ENCODE measurements at places on chromosomes 5 and 9. TPM values are rescaled to one million over a fixed set of nuclear protein-coding genes. Genes with fewer than 3 reads are reported as not detected.

Gene FCN2
- polyA plus RNA-seq, result not detected

Gene PCDHGA6
- polyA plus RNA-seq, result 1.4 TPM

Gene RNF145
- polyA plus RNA-seq, result 36.1 TPM

Gene DOCK2
- 3.8 TPM for polyA plus RNA-seq

Gene CENPP
- polyA plus RNA-seq, result 1.3 TPM

Gene CATSPER3
- 0.37 TPM for polyA plus RNA-seq

Gene CDH6
- polyA plus RNA-seq, result 1.4 TPM

Gene AHRR
- polyA plus RNA-seq, result 0.71 TPM

Gene ALDH1B1
- polyA plus RNA-seq, result 16.5 TPM

Gene CD74
- 0.26 TPM for polyA plus RNA-seq

Gene TEX10
- 16.7 TPM for polyA plus RNA-seq

- H3K4me1 ChIP-seq, result no peaks in the 10 kb centered on the region
- no peak for DNase-seq
- H3K4me3 ChIP-seq, result no peak overlapping the region
- H3K36me3 ChIP-seq, result no peaks in the 10 kb centered on the region
These were observed 138.9 kb upstream of the RAI14 start for GRCh38 chr5:34517249-34517648.

DNA sequence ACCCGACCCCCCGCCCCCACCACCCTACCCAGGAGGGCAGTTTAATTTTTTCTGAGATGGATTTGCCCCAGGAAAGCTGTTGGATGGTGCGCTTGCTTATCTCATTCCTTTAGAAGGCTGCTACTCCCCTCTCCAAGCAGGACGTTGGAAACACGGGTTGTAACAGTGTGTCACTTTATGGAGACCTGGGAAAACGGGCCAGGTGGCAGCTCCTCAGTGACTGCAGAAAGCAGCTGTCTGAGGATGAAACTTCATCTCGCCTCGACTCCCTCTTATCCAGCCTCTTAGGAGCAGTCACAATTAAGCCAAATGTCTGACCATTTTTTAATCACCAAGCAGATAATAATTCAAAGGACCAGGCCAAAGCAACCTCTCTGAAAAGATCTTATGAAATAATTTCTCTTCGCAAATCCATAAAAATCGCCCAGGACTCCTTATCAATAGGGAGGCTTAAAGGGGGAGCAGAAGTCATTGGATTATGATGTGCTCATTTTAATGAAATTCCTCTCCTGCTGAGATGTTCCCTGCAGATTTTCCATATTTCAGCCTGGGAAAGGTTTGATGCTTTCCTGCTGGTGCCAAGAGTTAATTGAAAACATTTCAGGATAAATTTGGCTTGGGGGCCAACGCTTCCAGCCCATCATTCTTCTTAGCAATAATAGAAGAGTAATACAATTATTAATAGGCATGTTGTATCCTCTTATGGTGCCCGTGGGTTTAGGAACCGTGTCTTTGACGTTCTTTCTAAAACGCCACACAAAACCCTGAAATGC, 26.0 kb downstream of the GAS1 start:
- H3K4me1 ChIP-seq, result peaks cover 7% of the 10 kb centered on the region
- no peak overlapping the region for H3K27ac ChIP-seq
- H3K27me3 ChIP-seq, result no peaks in the 10 kb centered on the region
- peak; percentile 20 for DNase-seq

DNA sequence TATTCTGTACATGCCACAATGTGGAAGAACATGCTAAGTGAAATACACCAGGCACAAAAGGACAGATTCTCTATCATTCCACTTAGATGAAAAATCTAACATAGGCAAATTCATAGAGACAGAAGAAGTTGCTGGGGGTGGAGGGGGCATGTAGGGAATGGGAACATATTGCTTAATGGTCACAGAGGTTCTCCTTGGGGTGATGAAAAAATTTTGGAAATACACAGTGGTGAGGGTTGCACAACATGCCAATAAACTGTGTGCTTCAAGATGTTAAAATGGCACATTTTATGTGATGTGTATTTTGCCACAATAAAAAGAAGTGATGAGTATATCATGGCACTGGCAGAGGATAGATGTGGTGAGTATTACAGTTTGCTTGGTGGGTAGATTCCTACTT, 111.9 kb downstream of the SUSD1 start:
- no peaks in the 10 kb centered on the region for H3K27me3 ChIP-seq
- DNase-seq, result no peak
- H3K36me3 ChIP-seq, result no peaks in the 10 kb centered on the region
- H3K4me1 ChIP-seq, result peaks cover 41% of the 10 kb centered on the region
- H3K4me3 ChIP-seq, result no peak overlapping the region

GRCh38 chr9:135568026-135568425, 6.5 kb downstream of the PAEP start:
- no peaks in the 10 kb centered on the region for H3K4me1 ChIP-seq
- DNase-seq, result no peak
- H3K36me3 ChIP-seq, result no peaks in the 10 kb centered on the region
- no peak overlapping the region for H3K27ac ChIP-seq
- no peaks in the 10 kb centered on the region for H3K27me3 ChIP-seq
- H3K4me3 ChIP-seq, result no peak overlapping the region

DNA sequence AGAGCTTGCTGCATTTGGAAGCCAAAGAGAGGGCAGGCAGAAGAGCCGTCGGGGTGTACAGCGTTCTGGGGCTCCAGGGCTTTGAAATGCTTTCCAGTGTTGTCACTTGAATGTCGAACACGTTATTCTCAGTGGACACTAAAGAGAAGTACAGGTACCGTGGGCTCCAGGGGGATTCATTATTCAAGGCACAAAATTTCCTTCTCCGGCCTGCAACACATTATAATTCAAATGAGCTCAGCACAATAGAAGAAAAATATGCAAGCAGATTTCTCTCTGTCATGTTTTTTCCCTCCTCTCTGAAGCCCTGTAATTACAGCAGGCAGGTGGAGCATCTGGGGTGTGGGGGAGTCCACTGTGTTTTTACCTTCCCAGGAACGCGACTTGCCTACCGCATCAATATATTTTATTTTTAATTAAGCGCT, 293.1 kb downstream of the ZSWIM6 start:
- no peaks in the 10 kb centered on the region for H3K4me1 ChIP-seq
- H3K4me3 ChIP-seq, result no peak overlapping the region
- no peak overlapping the region for H3K27ac ChIP-seq

DNA sequence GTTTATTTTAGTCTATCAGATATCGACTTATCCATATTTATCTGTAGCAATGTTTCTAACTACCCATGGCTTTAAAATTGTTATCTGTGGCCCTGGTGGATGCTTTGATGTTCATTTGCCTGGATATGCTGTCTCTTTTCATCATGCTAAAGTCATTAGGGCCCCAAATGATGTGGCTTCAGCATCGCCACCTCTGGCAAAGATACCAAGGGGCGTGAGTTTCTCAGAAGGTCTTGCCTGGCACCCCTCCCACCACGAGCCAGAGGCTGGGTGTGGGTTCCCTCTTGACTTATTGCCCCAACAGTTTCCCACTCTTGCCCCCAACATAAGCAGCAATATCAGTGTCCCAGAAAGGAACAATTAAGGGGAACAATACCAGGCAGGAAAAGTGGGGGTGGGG, 5.4 kb downstream of the ROPN1L start:
- H3K4me3 ChIP-seq, result no peak overlapping the region
- no peaks in the 10 kb centered on the region for H3K27me3 ChIP-seq
- no peak overlapping the region for H3K27ac ChIP-seq
- peaks cover 5% of the 10 kb centered on the region for H3K4me1 ChIP-seq
- no peaks in the 10 kb centered on the region for H3K36me3 ChIP-seq

DNA sequence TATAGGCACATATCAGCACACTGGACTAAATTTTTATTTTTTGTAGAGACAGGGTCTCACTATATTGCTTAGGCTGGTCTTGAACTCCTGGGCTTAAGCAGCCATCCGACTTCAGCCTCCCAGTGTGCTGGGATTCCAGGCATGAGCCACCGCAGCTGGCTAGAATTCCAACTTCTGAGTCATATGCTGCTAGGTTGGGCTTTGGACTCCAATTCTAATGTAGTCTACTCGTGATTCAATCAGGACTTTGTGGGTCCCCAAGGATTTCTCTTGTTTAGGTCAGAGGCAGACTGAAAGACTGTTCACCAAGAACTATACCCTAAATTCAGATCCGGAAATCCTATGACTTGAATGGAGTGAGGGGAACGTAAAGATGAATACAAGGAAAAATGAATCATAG, 68.2 kb upstream of the CHD1 start:
- no peaks in the 10 kb centered on the region for H3K4me1 ChIP-seq
- H3K27ac ChIP-seq, result no peak overlapping the region
- H3K27me3 ChIP-seq, result no peaks in the 10 kb centered on the region

DNA sequence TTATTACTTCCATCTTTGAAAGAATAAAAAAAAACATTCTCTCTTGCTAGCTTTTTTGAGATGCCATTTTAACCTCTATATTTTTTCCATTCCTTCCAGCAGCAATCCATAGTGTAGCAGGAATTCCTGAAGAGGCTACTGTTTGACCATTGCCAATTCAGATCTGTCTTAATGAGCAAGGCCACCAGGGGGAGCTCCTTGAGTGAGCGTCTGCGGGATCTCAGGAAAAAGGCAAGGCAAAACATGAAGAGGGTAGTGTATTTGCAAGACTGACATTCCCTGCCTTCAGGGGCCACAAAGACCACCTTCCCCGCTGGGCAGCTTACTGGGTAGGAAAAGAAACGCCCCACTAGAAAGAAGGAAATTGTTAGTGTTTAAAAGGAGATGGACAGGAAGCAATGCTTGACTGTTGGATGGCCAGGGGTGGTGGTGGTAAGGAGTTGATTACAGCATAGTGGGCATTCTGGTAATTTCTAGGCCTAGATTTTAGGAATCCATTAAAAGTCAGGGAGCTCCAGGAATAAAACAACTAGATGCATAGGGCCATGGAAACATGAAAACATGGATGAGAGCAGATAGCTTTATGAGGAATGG, 206.6 kb upstream of the HAPLN1 start:
- peak overlapping the region; percentile 94 for H3K27ac ChIP-seq
- H3K4me1 ChIP-seq, result peaks cover 15% of the 10 kb centered on the region

DNA sequence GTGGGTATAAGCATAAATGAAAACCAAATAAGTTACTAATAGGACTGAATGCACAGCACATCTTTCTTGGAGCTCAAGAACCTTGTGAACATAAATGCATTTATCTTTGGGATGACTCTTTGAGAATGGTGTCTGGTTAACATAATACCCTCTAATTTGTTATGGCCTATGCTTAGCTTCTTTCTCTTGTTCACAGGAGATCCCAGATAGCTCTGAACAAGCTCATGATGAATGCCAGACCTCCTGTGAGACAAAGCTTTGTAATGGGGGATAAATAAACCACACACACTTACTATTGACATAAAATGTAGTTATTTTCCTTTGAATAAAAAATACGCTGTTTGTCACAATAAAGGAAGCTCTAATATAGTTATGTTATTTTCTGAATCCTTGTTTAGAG, 111.5 kb downstream of the PSAT1 start:
- no peak overlapping the region for H3K27ac ChIP-seq
- H3K4me1 ChIP-seq, result no peaks in the 10 kb centered on the region
- no peaks in the 10 kb centered on the region for H3K36me3 ChIP-seq
- DNase-seq, result peak; percentile 43
- no peak overlapping the region for H3K4me3 ChIP-seq

GRCh38 chr5:111757355-111758283, 625 bp upstream of the NREP start:
- H3K4me1 ChIP-seq, result peaks cover 10% of the 10 kb centered on the region
- peak overlapping the region; percentile 87 for H3K4me3 ChIP-seq
- H3K27ac ChIP-seq, result peak overlapping the region; percentile 99

DNA sequence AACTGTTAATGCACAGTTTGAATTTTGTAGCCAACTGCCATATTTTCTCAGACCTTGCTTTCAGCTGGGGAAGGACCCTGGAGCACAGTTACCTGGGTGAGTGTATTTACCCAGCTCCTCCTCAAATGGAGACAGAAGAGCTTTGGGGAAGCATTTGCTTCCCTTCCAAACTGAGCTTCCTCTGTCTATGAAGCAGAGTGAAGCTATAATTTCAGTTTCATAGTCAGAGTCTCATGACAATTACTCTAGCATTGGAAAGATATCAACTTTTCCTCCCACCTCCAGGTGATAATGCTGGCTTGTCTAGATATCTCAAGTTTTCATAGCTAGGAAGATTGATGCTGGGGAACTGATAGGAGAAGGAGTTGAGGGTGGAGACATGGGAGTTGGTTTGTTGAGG, 406.4 kb upstream of the CLINT1 start:
- no peak overlapping the region for H3K27ac ChIP-seq
- no peaks in the 10 kb centered on the region for H3K36me3 ChIP-seq
- H3K4me3 ChIP-seq, result no peak overlapping the region
- DNase-seq, result no peak

DNA sequence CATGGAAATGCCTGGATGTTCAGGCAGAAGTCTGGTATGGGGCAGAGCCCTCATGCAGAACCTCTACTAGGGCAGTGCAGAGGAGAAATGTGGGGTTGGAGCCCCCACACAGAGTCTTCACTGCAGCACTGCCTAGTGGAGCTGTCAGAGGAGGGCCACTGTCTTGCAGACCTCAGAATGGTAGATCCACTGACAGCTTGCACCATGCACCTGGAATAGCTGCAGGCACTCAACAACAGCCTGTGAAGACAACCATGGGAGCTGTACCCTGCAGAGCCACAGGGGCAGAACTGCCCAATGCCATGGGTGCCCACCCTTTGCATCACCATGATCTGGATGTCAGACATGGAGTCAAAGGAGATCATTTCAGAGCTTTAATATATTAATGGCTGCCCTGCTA, 36.9 kb downstream of the TRIP13 start:
- no peak overlapping the region for H3K4me3 ChIP-seq
- no peaks in the 10 kb centered on the region for H3K36me3 ChIP-seq
- H3K27me3 ChIP-seq, result 0 out of 2 replicates have a peak, but pooled peaks cover 7% of the 10 kb centered on the region
- no peaks in the 10 kb centered on the region for H3K4me1 ChIP-seq

DNA sequence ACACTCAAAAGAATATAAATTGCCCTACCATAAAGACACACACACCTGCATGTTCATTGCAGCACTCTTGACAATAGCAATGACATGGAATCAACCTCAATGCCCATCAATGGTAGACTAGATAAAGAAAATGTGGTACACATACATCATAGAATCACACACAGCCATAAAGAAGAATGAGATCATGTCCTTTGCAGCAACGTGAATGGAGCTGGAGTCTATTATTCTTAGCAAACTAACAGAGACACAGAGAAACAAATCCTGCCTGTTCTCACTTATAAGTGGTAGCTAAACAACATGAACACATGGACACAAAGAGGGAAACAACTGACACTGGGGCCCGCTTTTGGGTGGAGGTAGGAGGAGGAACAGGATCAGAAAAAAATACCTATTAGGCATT, 2062.2 kb upstream of the CDH6 start:
- H3K4me1 ChIP-seq, result no peaks in the 10 kb centered on the region
- DNase-seq, result no peak
- no peak overlapping the region for H3K4me3 ChIP-seq
- no peaks in the 10 kb centered on the region for H3K36me3 ChIP-seq
- H3K27ac ChIP-seq, result no peak overlapping the region

DNA sequence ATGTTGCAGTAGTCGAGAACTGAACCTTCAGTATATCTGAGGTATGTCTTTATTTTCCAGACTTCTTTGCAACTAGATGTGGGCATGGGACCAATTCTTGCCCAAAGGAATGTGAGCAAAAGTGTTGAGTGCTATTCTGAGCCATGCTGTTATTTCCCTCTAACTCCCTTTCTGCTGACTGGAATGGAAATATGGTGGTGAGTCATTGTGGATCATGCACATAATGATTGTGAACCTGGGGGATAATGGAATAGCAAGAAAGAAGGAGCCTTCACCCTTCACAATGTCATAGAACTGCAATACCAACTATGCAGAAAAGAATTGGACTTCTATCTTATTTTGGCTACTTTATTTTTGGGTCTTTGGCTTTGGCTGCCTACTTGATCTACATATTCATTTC, 10.3 kb upstream of the DOCK2 start:
- no peak overlapping the region for H3K4me3 ChIP-seq
- no peaks in the 10 kb centered on the region for H3K36me3 ChIP-seq
- H3K27ac ChIP-seq, result peak overlapping the region; percentile 59
- H3K4me1 ChIP-seq, result peaks cover 12% of the 10 kb centered on the region
- H3K27me3 ChIP-seq, result no peaks in the 10 kb centered on the region
